ENCODE measurements at places on chromosomes 1 and 21.

GRCh38 chr1:203795441-203796235, at the start of the genes ZBED6 and ZC3H11A:
Gene ZBED6, plus strand, starts transcription at chr1:203795623. Its CDS starts 1,900 bp downstream, at chr1:203797523.
Gene ZC3H11A, plus strand, starts transcription at chr1:203795623. Its CDS starts 21,448 bp downstream, at chr1:203817071.
- DNase-seq = peak; percentile 83

DNA sequence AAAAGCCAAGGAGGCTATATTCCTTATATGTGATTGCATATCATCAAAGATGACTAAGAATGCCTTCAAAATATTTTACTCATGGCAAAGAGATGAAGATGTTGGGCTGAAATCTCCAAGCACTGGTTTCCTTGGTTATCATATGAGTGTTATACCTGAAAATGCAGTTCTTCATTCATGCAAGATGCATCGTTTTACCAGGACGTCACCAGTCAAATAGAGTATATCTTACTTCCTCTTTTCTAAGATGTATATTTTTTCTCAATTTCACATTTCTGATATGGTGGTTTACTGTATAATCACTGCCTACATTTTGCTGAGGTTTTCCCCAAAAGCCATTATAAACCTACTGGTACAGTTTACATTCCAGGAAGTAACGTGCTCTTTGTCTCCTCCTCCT, 1085.7 kb downstream of the NCAM2 start:
- DNase-seq = no peak

- no peak for DNase-seq
These were observed 48.4 kb downstream of the TRMT1L start for GRCh38 chr1:185108321-185108720.

- DNase-seq = no peak
These were observed 1.7 kb downstream of the S100B start for GRCh38 chr21:46603228-46603627.

DNA sequence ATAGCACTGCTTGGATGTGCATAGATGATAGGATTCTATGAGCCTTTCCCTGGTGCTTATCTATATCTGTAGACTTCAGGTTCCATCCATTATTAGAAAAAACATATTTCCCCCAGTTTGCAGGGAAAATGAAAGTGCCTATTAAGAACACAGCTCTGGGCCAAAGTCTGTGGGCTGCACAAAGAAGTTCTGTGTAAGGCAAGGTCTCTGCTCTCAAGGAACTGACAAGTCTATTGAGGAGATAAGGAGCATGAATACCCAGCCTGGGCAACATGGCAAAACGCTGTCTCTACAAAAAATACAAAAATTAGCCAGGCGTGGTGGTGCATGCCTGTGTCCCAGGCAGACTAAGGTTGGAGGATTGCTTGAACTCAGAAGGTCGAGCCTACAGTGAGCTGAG, 22.3 kb upstream of the SDE2 start:
- no peak for DNase-seq

GRCh38 chr1:199590708-199591107, 436.8 kb upstream of the NR5A2 start:
- no peak for DNase-seq

- no peak for DNase-seq
These were observed 664 bp downstream of the BACE2 start for GRCh38 chr21:41168391-41169257.

DNA sequence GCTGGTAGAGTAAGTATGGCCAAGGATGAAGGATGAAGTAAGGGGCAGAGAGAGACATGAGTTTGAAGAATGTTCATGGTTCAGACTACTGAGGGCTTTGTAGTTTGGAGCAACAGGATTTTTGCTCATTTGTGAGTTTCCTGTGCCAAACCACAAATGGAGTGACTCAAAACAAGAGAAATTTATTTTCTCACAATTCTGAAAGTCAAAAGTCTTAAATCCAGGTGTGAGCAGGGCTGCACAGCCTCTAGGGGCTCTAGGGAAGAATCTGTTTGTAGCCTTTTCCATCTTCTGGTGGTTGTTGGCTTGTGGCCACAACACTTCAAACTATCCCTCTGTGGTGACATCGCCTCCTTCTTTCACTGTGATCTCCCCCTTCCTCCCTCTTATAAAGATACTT, 58.9 kb downstream of the RHOU start:
- no peak for DNase-seq

- no peak for DNase-seq
These were observed 16.9 kb upstream of the PWP2 start for GRCh38 chr21:44090325-44090724.

DNA sequence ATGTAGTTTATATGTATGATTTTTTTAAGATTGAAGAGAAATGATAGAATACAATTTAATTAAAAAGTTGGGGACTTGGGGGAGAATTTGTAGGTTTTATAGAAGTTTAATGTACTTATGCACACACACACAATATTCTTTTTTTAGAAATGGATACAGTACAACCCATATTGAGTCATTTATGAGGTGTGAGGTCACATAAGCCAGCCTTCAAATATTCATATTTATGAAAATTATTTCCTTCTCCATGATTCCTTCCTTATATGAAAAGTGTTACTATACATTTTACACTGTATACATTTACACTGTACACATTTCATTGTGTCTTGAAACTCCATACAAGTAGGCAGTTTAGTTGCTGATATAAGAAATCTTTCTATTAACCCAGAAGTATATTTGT, 96.2 kb upstream of the CHODL start:
- DNase-seq = no peak

DNA sequence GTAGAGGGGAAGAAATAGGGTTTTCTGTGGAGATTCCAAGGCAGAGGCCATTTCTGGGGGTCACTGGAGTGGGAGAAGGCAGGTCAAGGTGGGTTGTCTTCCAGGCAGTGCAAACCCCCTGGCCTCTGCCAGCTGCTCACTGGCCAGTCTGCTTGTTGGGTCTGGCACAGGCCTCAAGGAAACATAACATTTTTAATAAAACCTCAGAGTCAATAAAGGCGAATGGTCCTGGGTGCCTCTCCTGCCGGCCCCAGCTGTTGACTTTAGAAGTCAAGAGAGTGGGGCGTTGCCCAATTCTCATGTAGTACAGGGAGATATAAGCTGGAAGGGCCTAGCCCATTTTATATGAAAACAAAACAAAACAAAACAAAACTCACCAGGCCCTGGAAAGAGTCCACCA, 36.6 kb downstream of the RUNX3 start:
- DNase-seq = no peak

DNA sequence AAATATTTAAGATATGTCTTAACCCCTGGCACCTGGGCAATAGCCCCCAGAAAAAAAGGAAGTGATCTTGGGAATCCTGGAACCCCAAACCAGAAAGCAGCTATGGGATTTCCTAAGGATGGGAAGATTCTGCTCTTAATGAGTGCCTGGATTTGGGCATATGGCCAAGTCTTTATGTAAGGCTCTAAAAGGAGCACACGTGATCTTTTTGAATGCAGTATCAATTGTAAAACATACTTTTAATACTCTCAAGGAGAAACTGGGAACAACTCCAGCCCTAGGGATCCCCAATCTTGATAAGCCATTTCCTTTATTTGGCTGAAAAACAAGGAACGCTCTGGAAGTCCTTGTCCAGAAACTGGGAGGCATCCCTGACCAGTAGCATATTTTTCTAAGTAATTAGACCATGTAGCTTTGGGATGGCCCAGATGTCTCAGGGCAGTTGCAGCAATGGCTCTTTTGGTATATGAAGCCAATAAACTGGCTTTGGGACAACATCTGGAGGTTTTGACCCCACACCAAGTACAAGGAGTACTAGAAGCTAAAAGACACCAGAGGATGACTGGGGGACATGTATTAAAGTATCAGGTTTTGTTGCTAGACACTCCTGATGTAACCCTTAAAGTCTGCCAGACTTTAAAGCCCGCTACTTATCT, 80.9 kb upstream of the KIAA0040 start:
- DNase-seq = no peak

DNA sequence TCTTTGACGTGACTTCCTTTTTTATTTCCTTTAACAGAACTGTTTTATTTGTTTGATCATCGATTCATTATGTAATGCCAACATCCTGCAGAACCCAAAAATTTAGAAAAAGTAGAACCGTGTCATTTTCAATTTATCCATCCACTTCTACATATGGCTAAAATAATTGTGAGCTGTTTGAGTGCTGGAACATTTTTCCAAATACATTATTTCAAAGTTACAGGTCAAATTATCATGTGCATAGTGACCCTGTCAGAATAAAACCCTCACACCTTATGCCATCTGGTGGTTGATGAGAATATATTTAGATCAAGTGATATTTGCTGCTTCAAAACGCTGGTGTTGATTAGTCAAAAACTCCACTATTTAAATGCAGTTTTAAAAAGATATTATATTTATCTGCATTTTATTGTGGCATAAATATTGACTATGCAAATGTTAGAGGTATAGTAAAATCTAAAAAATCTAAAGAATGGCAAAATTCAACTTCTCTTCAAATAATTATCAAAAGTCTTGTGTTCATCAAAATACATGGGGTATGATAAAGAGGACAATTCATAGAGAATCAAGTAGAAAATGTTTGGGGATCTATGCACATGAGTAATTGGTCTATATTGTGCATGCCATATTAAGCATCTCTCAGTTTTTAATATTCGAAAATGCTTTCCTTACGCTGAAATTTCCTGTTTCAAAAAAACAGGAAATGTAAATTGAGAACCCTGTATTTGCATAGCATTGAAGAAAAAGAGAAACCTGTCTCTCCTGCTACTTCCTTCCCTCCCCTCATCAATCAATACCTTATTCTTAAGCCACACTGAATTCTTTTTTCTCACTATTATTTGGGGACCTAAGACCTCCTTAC, 39.7 kb downstream of the UBE2U start:
- DNase-seq = no peak

DNA sequence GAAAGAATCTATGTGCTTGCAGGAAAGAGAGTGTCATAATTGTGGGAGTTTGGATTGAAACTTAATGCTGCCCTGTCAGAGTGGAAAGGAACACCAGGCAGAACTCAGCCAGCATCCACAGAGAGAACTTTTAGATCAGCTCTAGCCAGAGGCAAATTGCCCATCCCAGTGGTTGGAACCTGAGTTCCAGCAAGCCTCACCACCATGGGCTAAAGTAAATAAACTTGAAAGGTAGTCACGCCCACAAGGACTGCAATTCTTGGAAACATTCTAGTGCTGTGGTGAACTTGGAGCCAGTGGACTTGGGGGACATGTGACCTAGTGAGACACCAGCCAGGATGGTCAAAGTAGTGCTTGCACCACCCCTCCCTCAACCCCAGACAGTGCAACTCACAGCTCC, 571.6 kb downstream of the LRRIQ3 start:
- no peak for DNase-seq

GRCh38 chr1:241888232-241888631, 40.2 kb downstream of the EXO1 start:
- DNase-seq = no peak

GRCh38 chr1:62045574-62045973, 149.1 kb upstream of the L1TD1 start:
- no peak for DNase-seq

GRCh38 chr1:23019863-23020625, 776 bp downstream of the KDM1A start:
- no peak for DNase-seq

- peak; percentile 88 for DNase-seq
These were observed 94.7 kb downstream of the PPIAL4G start for GRCh38 chr1:148388260-148389026.

GRCh38 chr1:34127006-34128000, 37.7 kb downstream of the CSMD2 start:
- no peak for DNase-seq

GRCh38 chr21:38995731-38996130, 187.5 kb downstream of the PSMG1 start:
- no peak for DNase-seq

DNA sequence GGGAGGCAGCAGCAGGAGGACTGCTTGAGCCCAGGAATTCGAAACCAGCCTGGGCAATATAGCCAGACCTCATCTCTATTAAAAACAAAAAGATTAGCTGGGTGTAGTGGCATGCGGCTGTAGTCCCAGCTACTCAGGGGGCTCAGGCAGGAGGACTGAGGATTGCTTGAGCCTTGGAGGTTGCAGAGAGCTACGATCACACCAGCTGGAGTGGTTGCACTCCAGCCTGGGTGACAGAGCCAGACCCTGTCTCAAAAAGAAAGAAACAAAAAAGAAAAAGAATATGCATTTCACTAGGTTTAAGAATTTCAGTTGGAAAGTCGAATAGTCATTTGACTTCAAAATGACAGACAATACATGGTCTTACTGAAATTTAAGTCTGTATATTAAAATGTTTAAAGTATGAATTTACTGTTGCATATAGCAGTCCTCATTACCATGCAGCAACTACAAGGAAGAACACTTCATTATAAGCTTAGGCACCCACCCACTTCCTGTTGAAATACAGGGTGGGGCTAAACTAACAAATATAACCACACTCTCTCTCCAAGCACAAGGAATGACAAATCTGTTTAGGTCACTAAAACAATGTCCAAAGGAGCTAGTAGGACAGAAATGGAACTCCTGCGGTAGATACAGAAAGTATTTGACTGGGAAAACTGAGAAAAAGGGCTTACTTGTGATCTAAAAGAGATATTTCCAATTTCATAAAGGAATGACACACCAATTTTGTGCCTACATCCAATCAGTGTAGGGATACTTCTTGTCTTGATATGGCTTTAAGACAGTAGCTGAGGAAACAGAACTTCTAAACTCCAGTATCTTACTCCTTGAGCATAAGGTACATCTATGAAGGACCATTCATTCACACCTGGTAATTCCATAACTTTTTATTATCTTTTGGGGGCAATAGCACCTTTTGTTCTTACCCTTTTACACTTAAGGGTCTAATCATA, 44.1 kb downstream of the GPR3 start:
- peak; percentile 43 for DNase-seq

DNA sequence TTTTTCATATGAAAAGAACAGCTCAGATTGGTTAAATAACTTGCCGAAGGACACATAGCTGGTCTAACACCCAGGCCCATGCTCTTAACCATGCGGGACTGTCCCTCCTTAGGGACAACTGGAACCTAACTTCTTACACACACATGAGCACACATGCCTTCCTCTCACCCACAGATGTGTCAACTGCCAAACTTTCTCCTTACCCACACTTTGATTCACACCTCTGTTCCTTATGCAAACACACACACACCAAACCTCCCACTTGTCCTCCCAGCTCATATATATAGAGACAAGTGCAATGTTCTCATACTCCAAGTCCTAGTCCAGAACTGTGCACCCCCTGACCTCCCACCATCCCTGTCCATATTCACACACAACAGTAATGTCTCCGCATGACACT, 4.3 kb downstream of the RAB25 start:
- DNase-seq = no peak

GRCh38 chr1:59295618-59296017, 1.3 kb upstream of the FGGY start:
- no peak for DNase-seq
